NCI-H2107 (cell line): ENCODE measurements at places on chromosomes 16 and 17.

DNA sequence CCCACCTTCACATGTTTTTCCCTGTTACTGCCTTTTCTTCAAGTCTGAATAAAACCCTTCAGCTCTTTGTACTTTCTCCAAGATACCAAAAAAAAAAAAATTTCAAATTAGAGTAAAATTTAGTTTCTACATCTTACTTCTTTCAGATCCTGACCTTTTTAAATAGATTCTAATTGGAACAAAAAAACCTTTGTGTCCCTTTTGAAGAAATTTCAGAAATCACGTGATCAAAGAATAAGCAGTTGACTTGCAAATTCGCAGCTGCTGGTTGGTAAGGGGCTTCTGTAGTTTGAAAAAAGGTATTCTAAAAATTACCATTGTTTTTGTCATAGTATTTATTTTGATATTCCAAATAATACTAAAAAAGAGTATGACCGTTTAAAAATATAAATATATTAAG is 71.7 kb downstream of the CDC27 start:
- DNase-seq, result no peak

GRCh38 chr16:50603206-50604064 is 55.2 kb downstream of the NKD1 start:
- DNase-seq, result no peak

DNA sequence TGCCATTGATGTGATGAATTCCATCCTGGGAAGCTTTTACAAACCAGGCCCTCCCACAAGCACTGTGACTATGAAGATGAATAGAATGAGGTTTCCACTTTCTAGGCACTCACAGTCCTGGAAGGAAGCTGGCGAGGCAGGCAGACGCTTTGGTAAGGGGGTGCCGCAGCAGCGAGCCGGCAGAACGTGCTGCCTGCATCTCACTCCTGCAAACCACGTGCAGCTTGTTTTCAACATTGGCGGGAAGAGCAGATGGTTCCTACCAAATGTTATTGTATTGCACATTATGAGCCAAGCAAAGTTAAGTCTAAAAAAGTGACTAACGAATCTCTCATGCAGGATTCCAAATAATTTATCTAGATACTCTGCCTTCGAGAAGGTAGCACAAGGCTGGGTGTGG is 3.7 kb upstream of the DNAI2 start:
- no peak for DNase-seq

GRCh38 chr16:69905171-69905555 is 46.0 kb upstream of the CLEC18A start:
- DNase-seq, result no peak

GRCh38 chr16:19186408-19186807 is 18.4 kb downstream of the SYT17 start:
- DNase-seq, result no peak

GRCh38 chr16:68696514-68696913 is 40.6 kb upstream of the CDH1 start:
- no peak for DNase-seq

GRCh38 chr17:48951572-48951971 is 6.9 kb upstream of the SNF8 start:
- no peak for DNase-seq

DNA sequence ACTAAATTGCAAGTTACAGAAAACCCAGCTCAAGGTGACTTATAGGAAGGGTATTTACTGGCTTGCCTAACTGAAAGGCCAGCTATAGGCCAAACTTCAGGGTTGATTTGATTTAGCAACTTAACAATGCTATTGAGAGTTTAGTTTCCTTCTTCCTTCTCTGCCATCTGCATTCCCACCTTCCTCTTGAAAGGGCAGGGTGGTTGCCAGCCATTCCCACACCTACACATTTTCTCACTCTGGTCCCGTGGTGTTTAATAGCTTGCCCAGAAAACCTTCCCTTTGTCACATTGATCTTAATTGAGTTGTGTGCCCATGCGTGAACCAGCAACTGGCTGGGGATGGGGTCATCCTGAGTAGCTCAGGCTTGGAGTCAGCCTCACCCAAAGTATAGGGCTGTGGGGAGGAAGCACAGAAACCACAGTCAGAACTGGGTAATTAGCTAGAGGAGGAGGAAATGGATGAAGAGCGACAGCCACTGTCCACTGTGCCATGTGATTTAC is 194.7 kb downstream of the SPECC1 start:
- DNase-seq, result no peak

DNA sequence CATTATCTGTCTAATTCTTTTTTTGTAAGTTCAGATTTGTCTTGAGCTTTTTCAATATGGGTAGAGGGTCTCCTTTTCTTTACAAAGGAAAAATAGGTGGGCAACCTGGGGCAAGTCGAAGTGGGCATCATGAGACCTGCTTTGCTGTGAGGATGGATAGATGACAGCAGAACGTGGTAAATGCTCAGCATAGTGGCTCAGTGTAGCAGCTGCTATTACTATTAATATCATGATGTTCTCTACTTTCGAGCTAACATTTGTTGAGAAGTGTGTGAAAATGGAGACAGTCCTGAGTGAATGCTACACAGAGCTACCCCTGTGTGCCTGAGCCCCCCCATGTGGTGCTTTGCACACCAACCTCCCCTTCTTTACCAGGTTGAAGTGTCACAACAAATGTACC is 39.0 kb upstream of the LGALS9 start:
- no peak for DNase-seq

DNA sequence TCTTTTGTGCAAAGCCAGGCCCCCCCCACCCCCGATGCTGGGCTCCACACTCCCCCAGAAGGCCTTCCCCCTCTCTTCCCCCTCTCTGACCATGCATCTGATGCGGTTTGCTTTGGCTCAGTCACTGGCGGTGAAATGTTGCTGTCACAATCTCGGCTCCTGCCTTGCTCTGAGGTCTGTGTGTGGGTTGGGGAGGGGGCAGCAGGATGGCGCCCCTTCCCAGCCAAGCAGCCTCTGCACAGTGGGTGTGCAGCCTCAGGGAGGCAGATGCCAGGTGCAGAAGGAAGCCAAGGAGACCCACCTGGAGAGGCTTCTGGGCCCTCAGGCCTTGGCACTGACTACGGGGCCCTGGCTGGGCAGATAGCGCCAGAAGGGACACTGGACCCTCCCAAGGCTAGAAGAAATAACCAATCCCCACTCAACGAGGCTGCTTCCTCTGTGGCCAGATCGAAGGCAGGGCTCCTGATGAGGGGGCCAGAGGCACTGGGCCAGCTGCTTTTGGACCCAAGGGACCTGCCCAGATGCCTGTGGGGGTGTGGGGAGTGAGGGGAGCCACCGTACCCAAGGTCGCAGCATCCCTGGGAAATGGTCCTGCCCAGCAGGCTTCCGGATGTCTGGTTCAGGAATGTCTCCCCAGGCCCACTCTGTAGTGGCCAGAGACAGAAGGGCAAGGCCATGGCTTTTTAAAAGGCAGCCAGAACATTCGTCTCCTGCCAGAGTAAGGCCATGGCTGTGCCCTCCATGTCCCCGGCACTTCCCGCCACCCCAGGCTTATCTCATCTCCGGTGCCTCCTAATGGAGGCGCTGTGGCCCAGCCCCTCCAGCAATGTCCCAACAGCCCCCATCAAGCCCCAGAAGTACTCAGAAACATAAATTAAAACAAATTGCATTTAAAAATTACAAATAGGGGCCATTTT is 43.4 kb upstream of the SLC38A10 start:
- DNase-seq, result no peak

- no peak for DNase-seq
These were observed 7.7 kb downstream of the CEP20 start for GRCh38 chr16:15880434-15881308.

DNA sequence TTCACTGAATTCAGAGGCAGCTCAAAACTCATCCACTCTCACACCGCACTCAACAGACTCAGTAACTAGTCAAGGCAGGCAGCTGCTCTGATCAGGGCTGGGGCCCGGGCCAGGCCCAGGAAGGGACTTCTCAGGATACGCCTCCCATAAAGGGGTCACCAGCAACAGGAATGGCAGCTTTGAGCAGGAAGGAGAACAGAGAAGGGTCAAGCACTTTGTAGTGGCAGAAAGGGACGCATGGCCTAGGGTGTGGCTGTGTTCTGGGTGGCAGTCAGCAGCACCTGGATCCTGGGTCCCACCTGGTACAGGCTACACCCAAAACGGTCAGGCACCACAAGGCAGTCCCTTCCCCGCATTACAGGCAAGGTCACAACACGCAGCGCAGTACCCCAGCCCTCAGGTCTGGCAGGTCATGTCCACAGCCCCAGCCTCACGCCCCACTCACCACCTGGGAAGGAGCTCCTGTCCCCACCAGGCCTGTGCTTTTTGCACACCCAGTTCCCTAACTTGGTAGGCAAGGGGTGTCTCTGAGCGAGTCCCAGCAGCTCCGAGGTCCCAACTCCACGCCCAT is 99.7 kb downstream of the ZNF778 start:
- no peak for DNase-seq

DNA sequence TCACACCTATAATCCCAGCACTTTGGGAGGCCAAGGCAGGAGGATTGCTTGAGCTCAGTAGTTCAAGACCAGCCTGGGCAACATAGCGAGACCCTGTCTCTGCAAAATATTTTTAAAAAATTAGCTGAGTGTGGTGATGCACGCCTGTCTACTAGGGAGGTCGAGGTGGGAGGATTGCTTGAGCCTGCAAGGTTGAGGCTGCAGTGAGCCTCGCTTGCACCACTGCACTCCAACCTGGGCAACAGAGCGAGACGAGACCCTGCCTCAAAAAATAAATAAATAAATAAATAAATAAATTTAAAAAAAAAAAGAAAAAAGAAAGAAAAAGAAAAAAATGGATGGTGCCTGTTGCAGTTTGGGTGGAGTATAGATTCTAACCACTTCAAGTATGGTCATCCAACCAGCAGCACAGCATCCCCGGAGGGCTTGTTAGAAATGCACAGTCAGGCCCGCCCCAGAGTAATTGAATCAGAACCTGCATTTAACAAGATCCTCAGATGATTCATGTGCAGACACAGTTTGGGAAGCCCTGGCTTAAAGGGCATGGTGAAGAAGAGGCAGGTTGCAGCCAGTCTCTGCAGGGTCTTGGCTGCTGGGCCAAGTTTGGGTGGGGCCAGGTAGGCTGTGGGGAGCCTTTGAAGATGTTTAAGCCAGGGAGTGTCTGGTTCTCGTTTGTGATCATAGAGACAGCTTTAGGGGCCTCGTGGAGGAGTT is 40.8 kb downstream of the MRC2 start:
- DNase-seq, result no peak

GRCh38 chr17:82334622-82335394 is 1.2 kb upstream of the SECTM1 start:
- DNase-seq, result no peak

DNA sequence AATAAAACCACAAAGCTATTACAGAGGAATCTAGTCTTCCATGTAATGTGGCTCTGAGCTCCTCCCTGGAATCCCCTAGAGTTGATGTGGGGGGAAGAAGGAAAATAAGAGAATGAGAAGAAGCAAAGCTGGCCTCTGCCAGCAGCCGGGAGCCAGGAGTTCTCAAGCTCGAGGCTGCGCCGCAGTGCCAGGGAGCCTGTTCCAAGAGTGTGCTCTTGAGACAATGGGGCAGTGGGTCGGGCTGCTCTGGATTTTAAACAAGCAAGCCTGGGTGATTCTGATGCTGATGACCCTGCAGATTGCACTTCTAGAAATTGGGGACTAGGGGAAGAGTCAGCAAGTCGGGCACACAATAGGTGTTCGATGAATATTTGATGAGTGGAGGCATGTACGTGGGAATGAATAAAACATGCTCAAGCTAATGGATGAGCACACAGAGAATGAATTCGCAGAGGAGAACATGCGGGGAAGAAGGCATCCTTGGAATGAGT is 119.9 kb downstream of the CMIP start:
- no peak for DNase-seq

DNA sequence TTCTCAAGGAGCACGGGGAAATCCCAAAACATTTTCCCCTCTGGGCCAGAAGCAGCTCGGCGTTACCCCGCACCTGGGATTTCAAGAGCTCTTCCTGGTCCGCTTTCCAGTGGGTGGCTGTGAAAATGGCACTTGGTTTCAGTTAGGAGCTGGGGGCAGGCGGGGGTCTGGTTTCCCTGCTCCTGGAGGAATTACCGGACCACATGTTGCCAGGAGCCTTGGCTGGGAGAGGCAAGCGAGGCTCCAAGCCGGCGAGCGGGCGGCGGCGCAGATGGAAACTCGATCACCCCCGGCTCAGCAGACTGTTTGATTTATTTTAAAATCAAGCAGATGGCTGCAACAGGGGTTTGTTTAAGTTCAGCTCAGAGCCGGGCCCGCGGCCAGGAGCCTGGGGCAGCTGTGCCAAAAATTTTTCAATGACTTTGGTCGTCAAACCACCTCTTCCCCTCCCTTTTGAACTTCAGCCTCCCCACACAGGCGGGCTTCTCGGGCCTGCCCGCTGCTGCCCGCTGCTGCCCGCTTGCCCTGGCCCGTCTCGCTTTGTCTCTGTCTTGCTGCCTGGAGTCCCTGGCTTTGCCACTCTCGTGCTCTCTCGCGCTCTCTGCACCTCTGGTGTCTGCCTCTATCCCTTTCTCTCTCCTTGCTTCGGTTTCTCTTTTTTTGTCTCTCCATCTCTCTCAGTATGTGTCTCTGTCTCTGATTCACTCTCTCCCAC is 108.0 kb upstream of the CIBAR2 start:
- DNase-seq, result peak; percentile 85

- no peak for DNase-seq
These were observed 27.2 kb upstream of the TBX2 start for GRCh38 chr17:61372436-61372835.

- no peak for DNase-seq
These were observed 7.9 kb downstream of the MPV17L start for GRCh38 chr16:15403392-15403995.

- DNase-seq, result no peak
These were observed 883.6 kb downstream of the KCNJ2 start for GRCh38 chr17:71052971-71053370.

DNA sequence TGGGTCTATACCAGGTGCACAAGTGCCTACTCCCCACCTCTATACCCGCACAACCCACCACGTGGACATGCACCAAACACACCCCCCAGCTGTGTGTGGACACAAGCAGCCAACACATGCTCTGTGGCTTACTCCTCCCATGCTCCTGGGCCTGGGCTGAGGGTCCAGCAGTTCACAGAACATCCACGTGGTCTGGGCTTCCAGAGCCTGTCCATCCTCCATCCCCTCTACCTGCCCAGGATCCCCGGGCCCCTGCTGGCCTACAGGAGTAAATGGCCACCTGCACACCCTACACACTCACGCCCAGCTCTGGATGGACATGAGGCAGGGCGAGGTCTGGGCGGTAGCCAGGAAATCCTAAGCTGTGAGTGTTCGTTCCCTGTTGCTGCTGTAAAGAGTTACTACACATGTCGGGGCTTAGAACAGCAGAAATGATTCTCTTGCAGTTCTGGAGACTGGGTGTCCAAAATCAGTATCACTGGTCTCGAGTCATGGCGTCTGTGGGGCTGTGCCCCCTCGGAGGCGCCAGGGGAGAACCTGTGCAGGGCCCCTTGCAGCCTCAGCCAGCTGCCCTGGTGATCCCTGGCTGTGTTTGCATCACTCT is 15.0 kb upstream of the RAI1 start:
- DNase-seq, result no peak

GRCh38 chr17:36072431-36073121 is 8.5 kb downstream of the CCL18 start:
- DNase-seq, result no peak

DNA sequence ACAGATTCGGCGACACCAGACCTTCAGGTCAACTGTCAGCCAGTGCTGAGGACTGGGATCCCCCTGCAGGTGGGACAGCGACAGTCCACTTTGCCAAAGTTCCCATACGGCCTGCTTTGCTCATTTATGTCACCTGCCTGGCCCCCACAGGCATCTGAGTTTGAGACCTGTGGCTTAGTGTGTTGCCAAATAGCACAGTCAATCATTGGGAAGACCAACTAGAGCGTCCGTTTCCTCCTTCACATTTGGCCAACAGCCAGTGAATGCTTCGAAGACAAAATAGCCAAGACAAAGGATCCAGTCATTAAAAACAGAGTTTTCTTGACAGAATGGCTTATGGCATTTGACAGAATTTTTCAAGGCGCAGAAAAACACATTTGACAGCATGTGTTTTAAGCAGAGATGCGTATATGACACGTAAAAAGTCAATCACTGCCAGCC is 113.8 kb downstream of the ABCC12 start:
- DNase-seq, result no peak
